Brain (organoid and tissue), 16 donors: ENCODE measurements at places on chromosomes 7 and 10. TPM values are rescaled to one million over a fixed set of nuclear protein-coding genes. Genes with fewer than 3 reads are reported as not detected.
A peak's percentile ranks its signal among the peaks of the same experiment; 100 is the strongest.

Gene MRLN
- not detected for polyA plus RNA-seq

Gene CREB5
- polyA plus RNA-seq: 11.6 TPM

Gene LIPF
- not detected for polyA plus RNA-seq

Gene ELMO1
- polyA plus RNA-seq: 76.4 TPM

Gene ZNF365
- polyA plus RNA-seq: 11.7 TPM

DNA sequence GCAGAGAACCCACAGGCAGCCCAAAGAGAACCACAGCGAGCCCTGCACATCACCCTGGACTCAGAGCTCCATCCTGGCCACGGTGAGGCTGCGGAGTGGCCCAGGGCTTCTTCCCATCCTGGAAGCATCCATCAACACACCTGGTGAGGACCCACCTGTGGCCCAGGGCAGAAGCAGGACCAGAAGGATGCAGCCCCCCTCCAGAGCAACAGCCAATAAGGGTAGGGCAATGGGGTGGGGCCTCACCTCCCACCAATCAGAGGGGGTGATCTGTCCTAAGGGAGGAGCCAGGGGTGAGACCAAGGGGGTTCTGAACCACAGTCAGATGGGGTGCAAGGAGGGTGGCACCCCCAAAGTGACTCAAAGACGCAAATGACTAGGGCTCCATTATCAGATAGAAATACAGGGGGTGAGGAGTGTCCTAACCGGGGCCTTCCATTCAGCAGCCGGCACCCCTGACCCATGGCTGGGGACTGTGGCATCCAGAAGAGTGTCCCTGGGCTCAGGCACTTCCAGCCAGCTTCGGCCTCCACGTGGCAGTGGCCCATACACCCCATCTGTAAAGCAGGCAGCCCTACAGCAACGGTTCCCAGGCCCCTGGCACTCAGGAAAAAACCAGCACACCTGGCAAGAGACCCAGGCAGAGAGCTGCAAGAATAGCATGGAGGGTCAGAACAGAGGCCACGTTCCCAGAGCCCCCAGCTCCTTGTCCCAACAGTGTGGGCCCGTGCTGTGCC, 36.9 kb downstream of the STK32C start:
- DNase-seq: no peak

DNA sequence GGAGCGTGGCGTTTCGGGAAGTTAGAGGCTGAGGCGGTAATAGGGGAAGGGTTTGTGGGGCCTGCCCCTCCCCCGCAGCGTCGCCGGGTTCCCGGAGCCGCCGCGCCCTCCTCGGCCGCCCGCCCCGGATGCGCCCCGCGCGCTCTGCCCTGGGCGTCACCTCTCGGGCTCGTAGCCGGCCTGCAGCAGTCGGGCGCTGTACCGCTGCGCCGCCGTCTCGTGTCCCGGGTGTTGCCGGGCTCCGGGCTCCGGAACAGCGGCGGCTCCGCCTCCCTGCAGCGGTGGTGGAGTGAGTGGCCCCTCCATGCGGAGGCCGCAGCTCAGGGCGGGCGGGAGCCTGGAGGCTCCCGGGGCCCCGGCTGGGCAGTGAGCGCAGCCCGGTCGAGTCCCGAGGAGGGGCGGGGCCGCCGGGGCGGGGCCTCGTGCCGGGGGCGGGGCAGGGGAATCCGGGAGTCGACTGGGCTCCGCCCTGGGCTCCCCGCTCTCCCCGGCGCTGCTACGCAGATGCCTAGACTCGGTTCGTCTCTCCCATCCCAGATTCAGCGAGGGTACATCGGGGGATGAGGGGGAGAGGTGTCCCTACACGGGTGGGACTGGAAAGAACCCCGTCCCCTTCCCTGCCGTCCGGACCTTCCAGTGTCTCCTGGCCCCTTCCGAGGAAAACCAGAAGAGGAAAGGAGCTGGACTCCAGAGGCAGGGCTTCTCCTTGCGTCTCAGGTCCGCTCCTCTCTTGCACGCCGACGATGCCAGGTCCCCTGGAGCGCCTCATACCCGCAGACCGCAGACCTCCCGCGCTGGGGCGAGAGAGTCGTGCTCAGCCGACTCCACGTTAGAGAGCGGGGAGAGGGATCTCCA, at the start of gene IMPDH1:
Gene IMPDH1, minus strand, starts transcription at position 387 of the 855 bp plus-strand sequence. Its CDS starts 81 bp downstream, at position 306.
- peak; percentile 80 for DNase-seq

DNA sequence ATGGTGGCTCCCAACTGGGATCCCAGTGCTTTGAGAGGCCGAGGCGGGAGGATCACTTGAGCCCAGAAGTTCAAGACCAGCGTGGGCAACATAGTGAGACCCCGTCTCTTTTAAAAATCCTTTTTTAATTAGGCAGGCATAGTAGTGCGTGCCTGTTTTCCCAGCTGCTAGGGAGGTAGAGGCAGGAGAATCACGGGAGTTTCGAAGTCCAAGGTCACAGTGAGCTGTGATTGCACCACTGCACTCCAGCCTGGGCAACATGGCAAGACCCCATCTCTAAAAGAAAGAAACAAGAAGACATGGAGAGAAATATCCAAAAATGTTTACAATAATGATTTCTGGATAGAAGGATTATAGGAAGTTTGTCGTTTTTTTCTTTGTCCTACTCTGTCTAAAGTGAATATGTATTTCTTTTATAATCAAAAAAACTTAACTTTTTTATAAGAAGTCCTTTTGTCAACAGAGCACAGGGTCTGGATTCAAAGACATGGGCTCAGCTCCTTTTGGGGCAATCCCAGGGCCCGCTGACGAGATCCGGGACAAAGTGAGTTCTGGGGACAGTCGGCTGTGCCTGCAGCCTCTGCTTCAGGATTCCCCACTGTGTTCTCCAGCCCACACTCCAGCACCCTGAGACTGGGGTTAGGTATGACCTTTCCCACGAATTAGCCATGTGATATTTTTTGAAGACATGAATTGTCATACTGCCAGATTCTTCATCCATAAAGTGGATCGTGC, 45.6 kb downstream of the PDGFA start:
- DNase-seq: no peak

GRCh38 chr10:61901829-61902444, 438 bp downstream of the ARID5B start:
- no peak for DNase-seq

GRCh38 chr7:27108390-27109127, 6.1 kb upstream of the HOXA2 start:
- no peak for DNase-seq

GRCh38 chr7:130896898-130897514, 163.0 kb upstream of the KLF14 start:
- DNase-seq: peak; percentile 87

- peak; percentile 26 for DNase-seq
Measured at GRCh38 chr10:75513292-75513885, 82.0 kb downstream of the LRMDA start.

DNA sequence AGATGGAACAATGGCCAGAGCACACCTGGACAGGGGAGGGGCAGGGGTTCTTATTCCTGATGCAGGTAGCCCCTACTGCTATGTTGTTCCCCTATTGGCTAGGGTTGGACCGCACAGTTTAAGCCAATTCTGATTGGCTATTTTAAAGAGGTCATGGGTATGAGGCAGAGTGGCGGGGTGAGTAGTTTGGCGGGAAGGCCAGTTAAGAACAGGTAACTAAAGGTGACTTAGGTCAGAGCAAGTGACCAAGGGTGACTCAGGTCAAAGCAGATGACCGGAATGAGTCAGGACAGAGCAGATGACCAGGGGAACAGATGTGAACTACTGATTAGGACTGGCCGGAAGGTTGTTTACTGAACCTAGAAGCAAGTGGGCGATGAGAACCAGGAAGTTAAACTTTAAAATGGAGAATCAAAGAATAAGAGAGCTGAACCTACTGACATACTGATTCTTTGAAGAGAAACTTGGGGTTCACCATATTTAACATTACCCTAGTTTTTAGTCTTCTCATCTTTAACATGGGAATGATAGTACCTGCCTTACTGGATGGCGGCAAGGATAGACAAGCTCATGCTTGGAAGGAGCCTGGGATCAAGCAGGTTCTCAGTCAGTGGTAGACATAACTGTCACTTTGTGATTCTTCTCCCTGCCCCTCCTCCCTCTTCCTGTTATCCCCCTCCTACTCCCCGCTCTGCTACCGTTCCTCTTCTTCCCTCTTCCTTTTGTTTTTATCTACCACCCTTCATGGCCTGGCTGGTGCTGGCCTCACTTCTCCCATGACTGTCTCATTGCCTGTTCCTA, 55.0 kb downstream of the CCNY start:
- no peak for DNase-seq

DNA sequence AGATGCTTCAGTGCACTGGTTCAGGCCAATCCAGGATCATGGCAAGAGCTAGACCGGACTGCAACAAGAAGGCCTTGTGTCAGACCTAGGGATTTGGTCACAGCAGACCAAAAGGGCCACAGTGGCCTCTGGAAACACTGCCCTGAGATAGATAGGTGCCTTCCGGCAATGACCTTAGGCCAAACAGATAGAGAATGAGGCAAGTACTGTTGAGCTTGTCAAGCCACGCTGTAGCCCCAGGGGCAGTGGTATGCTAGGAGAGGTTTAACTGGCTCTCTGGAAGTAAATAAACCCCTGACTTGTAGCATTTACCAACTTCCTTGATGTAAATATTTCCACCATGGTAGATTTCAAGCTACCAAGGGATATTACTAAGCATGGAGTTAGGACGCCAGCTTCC, 197.5 kb downstream of the GRID1 start:
- DNase-seq: no peak

GRCh38 chr10:93300288-93300917, 181.7 kb downstream of the MYOF start:
- DNase-seq: no peak

GRCh38 chr7:28266402-28266801, 85.8 kb upstream of the JAZF1 start:
- DNase-seq: peak; percentile 28

DNA sequence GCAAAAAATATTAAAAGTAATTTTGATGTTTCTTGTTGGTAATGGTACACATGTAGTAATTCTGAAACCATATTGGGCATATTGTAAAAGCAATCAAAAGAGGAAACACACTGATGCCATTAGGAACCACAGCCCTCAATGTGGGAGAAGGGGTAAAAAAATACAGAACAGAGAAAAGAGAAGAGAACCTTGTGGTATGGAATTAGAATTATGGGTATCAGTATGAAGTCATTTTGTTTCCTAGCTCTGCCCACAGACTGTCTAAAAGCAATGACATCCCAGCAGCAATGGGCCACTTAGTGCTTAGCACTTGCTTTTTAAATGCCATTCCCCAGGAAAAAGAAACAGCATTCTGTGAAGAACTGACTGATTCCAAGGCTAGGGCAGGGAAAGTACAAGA, 61.5 kb downstream of the CPVL start:
- DNase-seq: no peak

GRCh38 chr7:13126347-13126746, 438.9 kb downstream of the ARL4A start:
- no peak for DNase-seq

DNA sequence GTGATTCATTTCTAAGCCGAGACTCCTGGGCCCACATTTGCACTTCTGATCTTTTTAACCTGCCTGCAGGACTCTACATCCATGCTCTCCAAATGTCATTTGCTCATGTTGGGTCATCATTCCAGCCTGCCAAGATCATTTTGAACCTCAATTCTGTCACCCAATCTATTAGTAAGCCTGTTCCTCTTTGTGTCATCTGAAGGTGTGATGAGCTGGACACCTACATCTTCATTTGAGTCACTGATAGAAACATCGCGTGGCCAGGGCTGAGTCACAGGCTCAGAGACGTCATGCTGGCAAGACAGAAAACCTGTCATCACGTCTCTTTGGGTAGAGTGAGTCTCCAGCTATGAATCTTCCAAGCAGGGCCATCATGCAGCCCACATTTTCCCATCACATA, 65.3 kb upstream of the SLF2 start:
- no peak for DNase-seq

- no peak for DNase-seq
Measured at GRCh38 chr10:70673929-70674559, 1.7 kb downstream of the ADAMTS14 start.

DNA sequence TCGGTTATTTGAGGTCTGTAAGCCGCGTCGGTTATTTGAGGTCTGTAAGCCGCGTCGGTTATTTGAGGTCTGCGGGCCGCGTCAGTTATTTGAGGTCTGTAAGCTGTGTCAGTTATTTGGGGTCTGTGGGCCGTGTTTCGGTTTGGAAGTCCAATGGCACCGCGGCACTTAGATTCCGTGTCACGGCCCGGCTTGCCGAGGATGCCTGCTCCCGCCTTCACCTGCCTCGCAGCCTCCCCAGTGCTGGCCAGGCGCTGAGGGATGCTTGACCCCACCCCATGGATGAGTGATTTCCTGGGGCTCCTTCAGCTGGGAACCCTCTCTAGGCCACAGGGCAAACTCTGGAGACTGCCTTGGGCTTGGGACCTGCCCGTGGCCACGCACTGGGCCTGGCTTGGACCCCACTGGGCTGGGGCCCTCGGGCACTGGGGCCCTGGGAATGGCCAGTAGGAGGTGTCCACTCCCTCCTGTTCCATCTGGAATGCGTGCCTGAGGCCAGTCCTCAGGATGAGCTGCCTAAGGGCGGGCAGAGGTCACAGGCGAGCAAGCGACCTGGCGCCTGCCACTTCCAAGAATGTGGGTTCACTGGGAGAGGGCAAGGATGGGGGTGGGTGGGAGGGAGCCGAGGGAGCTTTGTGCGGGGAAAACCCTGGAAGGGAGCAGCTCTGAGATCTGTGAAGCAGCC, 25.6 kb downstream of the ADGRA1 start:
- DNase-seq: no peak

- no peak for DNase-seq
Measured at GRCh38 chr7:20477067-20477466, 138.4 kb upstream of the ABCB5 start.

DNA sequence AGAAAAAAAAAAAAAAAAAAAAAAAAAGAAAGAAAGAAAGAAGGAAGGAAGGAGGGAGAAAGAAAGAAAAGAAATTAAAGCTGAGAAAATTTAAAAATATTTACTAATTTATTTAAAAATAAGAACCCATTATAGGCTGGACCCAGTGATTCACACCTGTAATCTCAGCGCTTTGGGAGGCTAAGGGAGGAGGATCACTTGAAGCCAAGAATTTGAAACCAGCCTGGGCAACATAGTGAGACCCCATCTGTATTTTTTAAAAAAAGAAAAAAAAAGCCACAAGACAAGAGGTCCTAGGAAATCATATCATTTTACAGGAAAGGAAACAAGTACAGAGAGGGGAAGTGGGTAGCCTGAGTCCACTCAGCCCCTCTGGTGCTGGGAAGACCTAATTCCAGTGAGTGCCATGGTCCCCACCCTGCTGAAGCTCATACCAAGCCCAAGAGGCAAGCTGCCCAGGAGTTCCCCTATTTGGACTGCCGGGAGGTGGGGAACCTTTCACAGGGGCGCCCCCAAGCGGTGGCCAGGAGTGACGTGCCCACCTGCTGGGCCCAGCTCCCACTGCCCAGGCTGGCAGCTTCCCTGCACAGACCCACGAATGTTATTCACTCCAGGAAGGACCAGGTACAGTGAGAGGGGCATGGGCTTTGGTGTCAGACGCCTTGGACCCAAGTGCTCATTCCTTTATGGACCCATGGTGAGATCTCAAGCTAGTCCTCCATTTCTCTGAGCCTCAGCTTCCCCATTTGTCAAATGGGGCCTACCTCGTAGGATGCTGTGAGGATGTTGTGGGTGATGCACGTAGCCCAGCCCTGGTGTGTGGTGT, 133.6 kb downstream of the ZMIZ1 start:
- DNase-seq: no peak
